ENCODE measurements at places on chromosomes 2 and 18.

GRCh38 chr2:239079671-239080294, 231.9 kb downstream of the TWIST2 start:
- no peak for DNase-seq

GRCh38 chr18:36402765-36403396, 105.4 kb downstream of the FHOD3 start:
- no peak for DNase-seq

DNA sequence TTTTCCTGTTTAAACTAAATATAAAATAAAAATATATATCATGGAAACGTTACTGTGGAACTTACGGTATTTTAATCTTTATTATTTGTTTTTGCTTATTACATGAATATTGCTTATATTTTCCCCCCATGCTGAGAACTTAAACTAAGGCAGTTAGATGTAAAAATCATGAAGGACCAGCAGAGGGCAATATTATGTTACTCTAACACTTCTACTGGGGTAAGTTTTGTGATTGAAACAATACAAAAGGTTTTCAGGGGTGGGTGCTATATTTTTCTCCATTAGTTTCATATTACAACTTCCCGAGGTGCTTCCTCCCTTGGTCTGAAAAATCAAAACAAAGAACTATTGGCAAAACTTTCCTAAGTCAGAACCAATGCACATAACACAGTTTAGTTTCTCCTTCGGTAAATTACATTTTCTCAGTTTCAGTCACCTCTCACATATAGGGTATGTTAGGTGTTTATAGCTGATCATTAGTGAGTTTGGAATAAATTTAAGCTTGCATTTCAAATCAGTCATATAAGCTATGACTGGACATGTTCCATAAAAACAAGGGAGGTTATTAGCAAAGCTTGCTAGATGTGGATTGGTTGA, 54.8 kb downstream of the ZNF407 start:
- no peak for DNase-seq

DNA sequence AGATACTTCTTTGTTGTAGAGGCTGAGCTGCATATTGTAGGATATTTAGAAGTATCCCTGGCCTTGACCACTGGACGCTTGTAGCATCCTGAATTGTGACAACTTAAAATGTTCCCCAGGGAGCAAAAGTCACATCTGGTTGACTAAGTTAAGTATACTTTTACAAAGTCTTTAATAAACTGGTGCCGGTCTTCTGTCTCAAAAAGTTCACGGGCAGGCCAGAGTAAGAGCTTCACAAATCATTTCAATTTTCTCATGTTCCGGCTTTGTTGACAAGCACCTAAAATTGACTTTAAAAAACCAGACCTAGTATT, 18.4 kb downstream of the ATP8B1 start:
- no peak for DNase-seq

- DNase-seq, result no peak
Measured at GRCh38 chr2:202091476-202091875, 18.4 kb downstream of the KIAA2012 start.

GRCh38 chr2:39663187-39663930, 2.4 kb upstream of the TMEM178A start:
- no peak for DNase-seq

DNA sequence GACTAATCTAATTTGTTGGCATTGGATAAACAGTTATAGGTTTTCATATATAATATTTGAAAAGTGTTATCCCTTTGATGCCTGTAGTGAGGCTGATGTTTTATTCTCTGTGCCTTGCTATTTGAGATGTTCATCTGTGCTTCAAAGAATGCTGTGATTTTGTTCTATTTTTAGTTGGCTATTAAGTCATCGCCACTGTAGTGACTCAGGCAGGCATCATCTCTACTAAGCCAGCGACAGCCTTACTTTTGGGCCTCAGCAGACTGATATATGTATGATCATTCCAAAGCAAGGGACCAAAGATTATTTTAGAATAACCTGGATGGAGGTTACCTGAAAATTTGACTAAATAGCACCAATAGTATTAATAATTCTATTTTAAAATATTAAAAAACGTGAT, 1674.5 kb upstream of the NXPH2 start:
- DNase-seq, result no peak

DNA sequence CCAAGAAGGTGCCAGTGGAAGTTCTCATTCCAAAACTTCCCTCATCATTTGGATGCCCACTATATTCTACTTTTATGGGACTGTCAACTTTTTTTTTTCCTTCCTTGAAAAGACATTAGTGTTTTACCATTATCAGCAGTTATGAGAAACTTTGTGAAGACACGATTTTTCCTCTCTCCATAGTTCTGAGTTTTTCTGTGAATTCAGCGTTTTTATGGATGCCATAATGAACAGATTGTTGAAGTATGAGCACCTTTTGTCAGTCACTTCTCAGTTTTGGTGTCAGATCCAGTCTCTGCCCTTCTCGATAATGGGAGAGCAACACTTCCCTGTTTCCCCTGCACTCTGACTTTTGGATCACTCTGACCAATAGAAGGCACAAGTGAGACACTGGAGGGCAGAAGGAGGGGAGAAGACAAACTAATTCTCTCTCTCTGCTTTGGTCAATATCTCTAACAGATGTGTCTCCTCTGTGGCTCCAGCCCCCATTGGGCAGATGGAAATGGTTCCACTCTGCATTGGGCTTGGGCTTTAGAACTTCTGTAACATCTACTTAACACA, 53.5 kb upstream of the FN1 start:
- DNase-seq, result no peak

GRCh38 chr2:232508251-232508650, 11.9 kb upstream of the PRSS56 start:
- DNase-seq, result no peak

- DNase-seq, result no peak
Measured at GRCh38 chr2:23556929-23557328, 171.9 kb downstream of the KLHL29 start.

DNA sequence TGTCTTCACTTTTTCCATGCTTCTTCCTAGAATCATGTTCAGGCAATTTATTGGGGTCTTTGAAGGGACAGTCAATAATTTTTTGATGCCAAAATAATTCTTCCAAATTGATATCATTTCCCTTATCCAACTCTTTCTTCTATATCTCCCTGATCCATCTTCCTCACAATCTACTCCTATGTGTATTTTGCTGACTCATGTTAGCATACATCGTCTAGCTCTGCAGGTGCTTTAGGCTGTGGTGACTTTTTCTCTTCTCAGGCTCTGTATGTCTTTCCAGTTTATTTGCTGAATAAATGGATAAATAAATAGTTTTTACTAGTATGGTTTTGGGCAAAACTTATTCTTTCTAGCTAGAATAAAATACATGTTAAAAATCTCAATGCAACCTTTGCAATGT, 1650.9 kb upstream of the TMEFF2 start:
- no peak for DNase-seq

- DNase-seq, result no peak
Measured at GRCh38 chr2:158818511-158818910, 23.4 kb downstream of the DAPL1 start.

GRCh38 chr18:70422391-70422965, 133.6 kb downstream of the SOCS6 start:
- no peak for DNase-seq

- DNase-seq, result no peak
Measured at GRCh38 chr18:32303400-32303799, 113.6 kb downstream of the MEP1B start.

DNA sequence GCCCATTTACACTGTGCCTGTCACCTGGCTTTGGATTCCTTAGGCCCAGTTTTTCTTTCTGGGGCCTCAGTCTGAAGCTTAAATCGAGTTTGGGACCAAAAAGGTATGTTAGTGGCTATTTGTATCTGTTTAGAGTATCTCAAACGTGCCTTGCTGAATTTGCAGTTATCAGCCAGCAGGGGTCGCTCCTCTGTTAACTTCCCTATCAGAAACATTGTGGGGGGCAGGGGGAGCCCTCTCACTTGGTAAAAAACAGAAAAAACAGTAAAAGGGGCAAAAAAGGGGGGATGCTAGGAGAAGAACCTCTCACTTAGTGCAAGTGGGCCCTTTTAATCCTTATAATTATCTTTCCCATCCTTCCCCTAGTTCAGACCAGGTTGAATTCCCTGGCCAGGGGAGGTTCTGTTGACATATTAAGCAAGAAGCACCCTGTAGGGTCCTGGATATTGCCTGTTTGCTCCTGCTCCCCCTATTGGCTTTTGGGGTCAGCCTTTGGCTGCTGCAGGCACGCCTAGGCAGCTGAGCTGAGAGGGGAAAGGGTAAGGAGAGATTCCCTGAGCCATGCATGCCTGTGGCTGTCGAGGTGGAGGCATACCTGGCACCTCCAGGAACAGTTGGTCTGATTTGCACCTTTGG, 8.8 kb upstream of the IFIH1 start:
- no peak for DNase-seq

GRCh38 chr18:63562284-63562683, 20.1 kb downstream of the SERPINB12 start:
- no peak for DNase-seq

GRCh38 chr2:17191223-17191622, 327.0 kb downstream of the RAD51AP2 start:
- DNase-seq, result no peak

DNA sequence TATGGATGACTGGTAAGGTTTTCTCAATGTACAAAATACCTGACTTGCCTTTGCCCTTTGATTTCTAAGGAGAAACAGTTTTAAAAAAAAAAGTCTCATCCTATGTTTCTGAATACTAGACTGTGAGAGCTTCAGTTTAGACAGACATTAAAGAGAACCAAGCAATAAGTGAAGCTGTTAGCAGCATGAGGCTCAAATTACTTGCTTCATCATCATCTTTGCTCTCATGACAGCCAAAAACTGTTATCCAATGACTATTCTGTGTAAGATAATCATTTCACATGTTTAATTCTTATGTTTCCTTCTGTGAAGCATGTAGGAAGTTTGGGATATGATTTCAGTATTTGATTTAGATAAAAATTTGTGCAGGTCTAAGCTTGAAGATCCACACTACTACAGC, 129.2 kb downstream of the COMMD1 start:
- no peak for DNase-seq

DNA sequence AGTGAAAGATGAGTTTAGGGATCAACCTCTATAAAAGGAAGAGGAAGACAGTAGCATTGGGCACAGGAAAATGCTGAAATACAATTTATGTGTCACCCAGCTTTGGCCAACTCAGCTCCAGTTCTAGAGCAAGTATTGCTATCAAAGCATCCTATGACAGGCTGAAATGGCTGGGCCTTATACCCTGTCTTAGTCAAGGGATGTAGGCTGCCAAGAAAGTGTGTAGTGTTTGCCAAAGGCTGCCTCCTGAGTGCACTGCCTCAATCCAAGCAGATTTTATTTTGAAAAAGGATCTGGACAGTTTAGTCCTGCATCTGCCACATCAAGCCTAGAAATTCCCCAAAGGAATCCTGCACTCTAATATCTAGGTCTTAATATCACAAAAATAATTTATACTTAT, 359.9 kb upstream of the ZC3H15 start:
- no peak for DNase-seq

- DNase-seq, result no peak
Measured at GRCh38 chr2:218895326-218895725, 14.7 kb downstream of the WNT10A start.

DNA sequence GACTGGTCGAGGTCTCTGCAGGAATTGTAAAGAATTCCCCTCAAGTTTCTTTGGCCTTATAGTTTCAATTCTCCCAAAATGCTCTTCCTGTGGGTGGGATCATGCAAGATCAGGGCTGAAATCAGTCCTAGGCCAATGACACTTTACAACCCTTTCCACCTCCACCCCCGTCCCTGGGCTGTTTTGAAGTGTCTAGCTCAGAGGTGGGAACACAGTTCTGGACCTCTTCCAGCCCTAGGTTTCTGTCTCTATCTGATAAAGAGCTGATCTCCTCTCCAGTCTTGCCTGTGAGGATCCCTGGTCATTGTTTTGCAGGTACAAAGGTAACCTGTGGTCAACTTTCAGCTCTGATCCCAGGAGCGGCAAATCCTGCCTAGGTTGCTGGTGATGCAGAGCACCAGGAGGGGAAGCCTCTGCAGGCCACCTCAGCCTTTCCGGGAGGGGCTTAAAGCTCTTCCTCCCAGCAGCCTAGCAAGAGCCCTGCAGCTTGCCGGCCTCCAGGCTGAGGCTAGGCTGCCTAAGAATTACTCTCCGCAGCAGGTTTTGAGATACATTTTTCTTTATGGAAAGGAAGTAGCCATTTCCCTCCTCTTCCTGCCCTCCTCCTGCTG, 69.8 kb upstream of the WIPF1 start:
- DNase-seq, result no peak

- DNase-seq, result no peak
Measured at GRCh38 chr2:8432706-8433336, 249.0 kb upstream of the ID2 start.

DNA sequence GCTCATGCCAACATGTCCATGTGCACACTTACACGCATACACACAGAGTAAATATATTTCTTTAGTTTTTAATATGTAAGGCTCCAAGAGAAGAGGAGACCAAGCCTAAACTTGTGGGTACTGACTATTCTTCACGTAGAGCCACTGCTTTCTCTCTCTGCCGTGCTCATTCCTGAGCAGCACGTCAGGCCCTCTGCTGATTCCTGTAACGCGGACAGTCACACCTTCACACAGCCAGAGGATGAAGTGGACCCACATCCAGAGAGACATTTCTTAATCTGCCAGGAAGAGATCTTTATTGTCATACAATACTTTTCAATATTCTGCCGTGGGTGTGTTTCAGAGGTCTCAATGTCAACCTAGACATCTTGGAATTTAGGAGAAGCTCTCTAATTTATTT, 560.7 kb downstream of the STK39 start:
- DNase-seq, result no peak

- DNase-seq, result no peak
Measured at GRCh38 chr2:222434204-222434603, 9.9 kb downstream of the SGPP2 start.

GRCh38 chr18:22709288-22710060, 223.7 kb upstream of the RBBP8 start:
- DNase-seq, result no peak

- DNase-seq, result peak; percentile 27
Measured at GRCh38 chr2:101330253-101330933, 21.9 kb upstream of the RNF149 start.

- no peak for DNase-seq
Measured at GRCh38 chr18:44909191-44909719, 228.6 kb downstream of the SETBP1 start.

DNA sequence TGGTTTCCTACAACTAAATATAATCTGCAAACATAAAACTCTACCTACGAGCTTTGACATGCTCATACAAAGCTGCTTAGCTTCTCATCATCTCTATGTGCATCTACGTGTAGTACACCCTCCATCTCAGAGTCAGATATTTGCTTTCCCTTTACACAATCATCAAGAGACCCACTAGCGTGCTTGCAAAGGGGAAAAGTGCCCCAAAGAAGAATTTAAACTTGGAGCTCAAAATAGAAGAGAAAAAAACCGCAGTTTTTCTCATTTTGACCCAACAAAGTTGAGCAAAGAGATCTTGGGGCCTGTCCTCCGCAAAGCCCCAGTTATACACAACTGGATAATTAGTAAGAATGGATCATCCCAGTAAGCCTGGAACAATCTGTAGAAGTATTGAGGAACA, 104.1 kb downstream of the PAX3 start:
- DNase-seq, result no peak

All from activated effector memory CD4-positive, alpha-beta T cell treated with Interleukin-2 at 50 U/mL for 16 hours (primary cell).